ENCODE measurements at places on chromosomes 12 and 14. TPM values are rescaled to one million over a fixed set of nuclear protein-coding genes. Genes with fewer than 3 reads are reported as not detected.

The TPPP2 gene
- total RNA-seq, result not detected

The TAS2R13 gene
- total RNA-seq, result 1.7 TPM

The C12orf50 gene
- not detected for total RNA-seq

The ZNF740 gene
- 17.3 TPM for total RNA-seq

The MAP3K9 gene
- total RNA-seq, result 0.83 TPM

The MYO1H gene
- total RNA-seq, result not detected

The PHLDA1 gene
- 25.3 TPM for total RNA-seq

The MYBPC1 gene
- total RNA-seq, result not detected

The MYRFL gene
- not detected for total RNA-seq

The SRRM4 gene
- total RNA-seq, result not detected

The HOXC4 gene
- 3.6 TPM for total RNA-seq

The ASPG gene
- 0.45 TPM for total RNA-seq

The LLPH gene
- total RNA-seq, result 5.8 TPM

The DPY19L2 gene
- total RNA-seq, result 12.2 TPM

The IAPP gene
- total RNA-seq, result not detected

The KRT81 gene
- not detected for total RNA-seq

The LPAR5 gene
- 2.5 TPM for total RNA-seq

The TAS2R7 gene
- total RNA-seq, result not detected

The PRB2 gene
- not detected for total RNA-seq

The SPIC gene
- not detected for total RNA-seq

The CISTR gene
- total RNA-seq, result not detected

The CD4 gene
- 11.9 TPM for total RNA-seq

The DCN gene
- 1,556 TPM for total RNA-seq

The FOXM1 gene
- total RNA-seq, result 0.17 TPM

The PLEK2 gene
- total RNA-seq, result 0.65 TPM

The TSFM gene
- total RNA-seq, result 17.6 TPM

The INHBC gene
- total RNA-seq, result not detected

The IGF1 gene
- 15.4 TPM for total RNA-seq

The PRKCH gene
- total RNA-seq, result 36.7 TPM

The NPFF gene
- total RNA-seq, result not detected

The DIO2 gene
- total RNA-seq, result 31.5 TPM

The ANG gene
- total RNA-seq, result 17.5 TPM

The SERPINA12 gene
- total RNA-seq, result not detected

The SYNE3 gene
- 18.7 TPM for total RNA-seq

The SOAT2 gene
- total RNA-seq, result not detected

The MYF5 gene
- not detected for total RNA-seq

The PNP gene
- total RNA-seq, result 4.2 TPM

The FGF23 gene
- not detected for total RNA-seq

The TOMM20L gene
- total RNA-seq, result not detected

The CRIP1 gene
- total RNA-seq, result 34.0 TPM

The KLHL33 gene
- total RNA-seq, result 0.50 TPM

The DBX2 gene
- not detected for total RNA-seq

The PPFIA2 gene
- total RNA-seq, result 2.9 TPM

The MOAP1 gene
- 69.1 TPM for total RNA-seq

The GPHN gene
- 11.9 TPM for total RNA-seq

The RNASE7 gene
- total RNA-seq, result not detected

The ATXN3 gene
- total RNA-seq, result 48.9 TPM

The FZD10 gene
- total RNA-seq, result 0.42 TPM

The TAS2R20 gene
- total RNA-seq, result 4.6 TPM

The KRT74 gene
- total RNA-seq, result not detected

The GDF3 gene
- 0.40 TPM for total RNA-seq

The MANSC4 gene
- total RNA-seq, result not detected

The DACT1 gene
- 6.8 TPM for total RNA-seq

The NELL2 gene
- total RNA-seq, result 5.8 TPM

The STAT2 gene
- 71.2 TPM for total RNA-seq
